ENCODE measurements at places on chromosomes 4 and X.

DNA sequence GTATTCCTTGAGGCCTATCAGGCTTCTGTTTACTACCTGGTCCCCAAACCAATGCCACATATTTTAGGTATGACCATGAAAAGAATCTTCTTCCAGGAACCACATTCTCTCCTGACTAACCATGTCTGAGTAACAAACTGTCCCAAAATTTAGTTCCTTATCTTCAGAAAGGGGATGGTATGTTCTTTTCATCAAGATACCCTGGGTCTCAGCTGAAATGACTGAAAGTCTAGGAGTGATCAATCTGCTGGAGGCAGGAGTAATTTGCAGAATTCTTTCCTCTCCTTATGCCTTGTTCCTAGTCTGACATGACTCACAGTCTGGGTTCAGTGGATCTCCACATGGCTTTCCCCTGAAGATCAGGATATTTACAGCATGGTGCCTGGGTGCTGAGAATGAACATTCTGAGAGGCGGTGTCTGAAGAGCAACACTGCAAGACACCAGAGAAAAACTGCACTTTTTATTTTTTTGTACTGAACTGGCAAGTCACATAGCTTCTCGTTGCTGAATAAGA lies 665.5 kb downstream of the TLL1 start:
- no peak for DNase-seq

DNA sequence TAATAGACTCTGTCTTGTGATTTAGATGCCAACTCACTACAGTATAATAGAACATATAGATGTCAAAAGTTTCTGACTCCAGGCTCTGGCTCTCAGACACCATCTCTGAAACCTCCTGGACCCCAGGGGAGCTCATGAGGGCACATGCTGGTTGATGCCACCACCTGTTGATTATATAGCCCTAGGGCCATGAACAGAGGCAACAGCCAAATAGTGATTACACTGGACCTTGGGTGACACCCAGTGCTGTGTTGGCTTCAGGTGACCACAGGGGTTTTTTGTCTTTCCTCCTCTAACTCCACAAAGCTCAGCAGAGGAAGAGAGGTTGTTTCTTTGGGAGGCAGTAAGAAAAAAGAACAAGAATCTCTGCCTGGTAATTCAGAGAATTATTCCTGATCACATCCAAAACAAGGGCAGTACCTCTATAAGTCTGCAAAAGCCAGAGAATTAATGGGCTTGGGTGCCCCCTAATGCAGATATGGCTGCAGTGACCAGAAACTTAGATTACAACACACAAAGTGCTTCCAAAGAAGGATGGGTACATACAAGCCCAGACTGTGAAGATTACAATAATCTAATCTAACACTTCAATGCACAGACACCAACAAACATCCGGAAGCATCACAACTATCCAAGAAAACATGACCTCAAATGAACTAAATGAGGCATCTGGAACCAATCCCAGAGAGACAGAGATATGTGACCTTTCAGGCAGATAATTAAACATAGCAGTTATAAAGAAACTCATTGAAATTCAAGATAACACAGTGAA lies 1920.6 kb downstream of the ARAP2 start:
- no peak for DNase-seq

DNA sequence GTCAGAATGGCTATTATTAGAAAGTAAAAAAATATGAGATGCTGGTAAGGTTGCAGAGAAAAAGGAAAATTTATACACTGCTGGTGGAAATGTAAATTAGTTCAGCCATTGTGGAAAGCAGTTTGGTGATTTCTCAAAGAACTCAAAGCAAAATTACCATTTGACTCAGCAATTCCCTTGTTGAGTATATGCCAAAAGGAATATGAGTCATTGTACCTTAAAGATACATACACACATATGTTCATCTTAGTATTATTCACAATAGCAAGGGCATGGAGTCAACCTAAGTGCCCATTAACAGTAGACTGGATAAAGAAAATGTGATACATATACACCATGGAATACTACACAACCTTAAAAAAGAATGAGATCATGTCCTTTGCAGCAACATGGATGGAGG lies 148.2 kb downstream of the COMMD8 start:
- DNase-seq: no peak

- DNase-seq: peak; percentile 6
Observed at GRCh38 chr4:174522183-174523024, at the start of gene HPGD. Gene HPGD, minus strand, starts transcription at chr4:174522488. Its CDS starts 37 bp downstream, at chr4:174522451.

DNA sequence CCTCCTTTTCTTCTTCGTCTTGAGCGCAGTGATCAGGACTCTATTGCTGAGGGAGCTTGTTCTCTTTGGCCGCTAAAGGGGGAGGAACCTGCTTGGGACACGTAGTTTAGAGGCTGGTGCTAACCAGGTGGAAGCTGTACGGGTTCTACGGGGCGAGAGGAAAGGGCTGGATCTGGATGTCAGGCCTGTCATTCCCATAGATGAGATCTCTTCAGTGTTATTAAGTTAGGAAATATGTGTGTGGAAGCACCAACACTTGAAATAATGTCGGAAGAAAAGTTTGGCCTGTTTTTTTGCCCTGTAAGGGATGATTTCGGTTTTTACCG lies 643 bp downstream of the SRP72 start:
- no peak for DNase-seq

GRCh38 chrX:24777660-24778059 lies 83.9 kb downstream of the POLA1 start:
- no peak for DNase-seq

- DNase-seq: no peak
Observed at GRCh38 chr4:72112514-72113156, 80.8 kb downstream of the NPFFR2 start.

DNA sequence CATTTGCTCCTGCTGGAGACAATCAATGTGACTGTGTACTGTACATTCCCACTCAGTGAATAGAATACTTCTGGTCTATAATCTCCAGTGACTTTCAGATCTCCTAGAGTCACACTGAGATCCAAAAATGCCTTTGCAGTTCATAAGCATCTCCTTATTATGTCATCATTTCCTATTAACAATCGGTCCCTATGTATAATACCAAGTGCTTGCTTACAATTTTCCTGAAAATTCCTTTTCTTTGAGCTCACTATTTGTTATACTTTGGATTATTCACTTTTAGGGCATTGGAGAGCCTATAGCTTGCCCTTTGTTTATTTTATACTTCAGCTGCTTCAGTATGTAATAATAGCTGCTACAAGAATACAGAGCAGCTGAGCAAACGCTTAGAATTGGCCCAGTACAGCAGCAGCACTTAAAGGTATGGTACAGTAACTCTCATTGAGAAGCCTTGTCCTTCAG lies 313.0 kb downstream of the DCTD start:
- no peak for DNase-seq

DNA sequence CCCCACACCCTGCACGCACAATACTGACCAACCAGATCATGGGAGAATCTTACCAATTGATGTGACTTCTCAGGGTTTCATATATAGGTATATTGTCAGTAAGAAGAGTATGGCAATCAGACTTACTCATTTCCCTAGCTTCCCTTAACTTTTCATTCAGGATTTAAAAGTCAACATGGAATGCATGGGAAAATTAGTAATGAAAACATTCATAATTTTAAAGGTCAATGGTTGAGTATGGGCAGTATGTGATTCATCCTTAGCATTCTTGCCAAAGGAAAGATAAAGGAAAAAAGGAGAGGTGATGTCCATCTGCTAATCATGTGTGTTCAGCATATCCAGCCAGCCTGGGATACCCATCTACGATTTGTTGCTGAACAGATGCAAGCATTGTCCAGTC lies 4.0 kb downstream of the DIPK2B start:
- no peak for DNase-seq

- DNase-seq: no peak
Observed at GRCh38 chr4:156875055-156875454, 96.5 kb downstream of the PDGFC start.

DNA sequence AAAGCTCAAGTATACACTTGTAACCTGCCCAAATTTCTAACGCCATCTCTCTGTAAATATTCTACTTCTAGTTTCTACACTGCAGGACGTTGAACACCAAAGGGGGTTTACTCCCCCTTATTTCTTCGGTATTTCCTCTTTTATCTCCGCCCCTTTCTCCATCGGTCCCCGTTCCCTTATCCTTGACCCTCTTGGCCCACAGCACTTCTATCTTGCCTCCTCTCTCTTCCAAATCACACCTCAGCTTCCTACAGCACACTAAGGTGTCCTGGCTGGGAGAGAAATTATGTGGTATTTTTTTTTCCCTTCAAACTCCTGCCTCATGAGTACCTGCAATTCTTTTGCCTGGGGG lies 715 bp downstream of the ZMAT1 start:
- DNase-seq: no peak
